ENCODE measurements at places on chromosomes 11 and 22.

DNA sequence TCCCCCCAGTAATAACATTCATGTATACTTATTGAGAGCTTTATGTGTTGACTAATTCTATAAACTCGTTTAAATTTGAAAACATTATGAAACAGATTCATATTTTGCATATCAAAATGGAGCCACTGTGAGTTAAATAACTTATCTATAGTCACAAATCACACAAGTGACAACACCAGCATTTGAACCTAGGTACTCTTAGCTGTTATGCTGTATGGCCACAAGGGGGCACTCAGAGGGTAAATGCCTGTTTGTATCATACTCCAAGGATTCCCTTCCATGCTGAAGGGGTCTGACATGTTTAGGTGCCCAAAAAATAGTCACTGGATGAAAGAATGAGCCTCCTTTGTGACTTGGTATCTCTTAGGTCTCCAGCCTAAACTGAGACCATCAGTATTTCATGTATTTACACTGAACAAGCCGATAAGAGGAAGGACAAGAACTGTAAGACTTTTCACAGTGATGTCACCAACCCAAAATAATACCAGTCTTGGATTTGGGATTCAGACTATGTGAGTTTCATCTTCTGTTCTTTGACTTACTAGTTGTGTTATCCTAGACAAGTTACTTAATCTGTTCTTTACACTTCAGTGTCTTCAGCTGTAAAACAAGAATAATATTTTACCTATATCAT is 12.2 kb upstream of the OR52D1 start:
- DNase-seq, result peak; percentile 66

DNA sequence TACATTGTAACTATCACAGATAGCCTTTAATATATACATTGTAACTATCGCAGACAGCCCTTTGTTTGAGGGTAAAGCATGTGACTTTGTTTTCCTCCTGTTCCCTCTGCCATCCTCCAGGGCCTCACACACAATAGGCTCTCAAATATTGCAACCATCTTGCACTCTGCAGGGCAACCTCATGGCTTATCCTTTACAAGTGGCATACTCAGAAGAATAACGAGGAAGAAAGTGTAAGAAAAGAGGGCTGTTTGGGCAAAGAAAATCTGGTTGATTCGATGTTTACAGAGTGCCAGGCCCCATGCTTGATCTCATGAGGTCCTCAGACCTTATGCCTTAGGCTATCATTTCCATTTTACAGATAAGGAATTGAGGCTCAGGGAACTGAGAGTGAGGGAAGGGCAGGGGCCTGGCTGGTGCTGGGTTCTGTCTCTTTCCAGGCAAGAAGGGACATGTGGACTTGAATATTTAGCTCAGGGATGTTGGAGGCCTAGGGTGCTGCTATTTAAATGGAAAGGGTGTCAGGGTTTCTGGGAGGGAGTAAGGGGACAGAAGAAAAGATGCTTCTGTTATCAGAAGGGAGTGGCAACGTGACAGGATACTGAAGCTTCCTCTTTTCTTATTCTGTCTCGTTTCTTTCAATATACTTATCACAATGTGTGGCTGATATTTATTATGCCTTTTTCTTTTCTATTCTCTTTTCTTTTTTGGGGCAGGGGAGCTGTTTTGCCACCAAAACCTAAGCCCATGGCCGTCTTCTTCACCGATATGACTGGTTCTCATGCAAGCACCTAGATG is 1.1 kb upstream of the SAMM50 start:
- no peak for DNase-seq

GRCh38 chr11:44813401-44813800 is 86.6 kb downstream of the TSPAN18 start:
- no peak for DNase-seq

- no peak for DNase-seq
Measured at GRCh38 chr11:47067401-47067800, 109.3 kb downstream of the ARFGAP2 start.

DNA sequence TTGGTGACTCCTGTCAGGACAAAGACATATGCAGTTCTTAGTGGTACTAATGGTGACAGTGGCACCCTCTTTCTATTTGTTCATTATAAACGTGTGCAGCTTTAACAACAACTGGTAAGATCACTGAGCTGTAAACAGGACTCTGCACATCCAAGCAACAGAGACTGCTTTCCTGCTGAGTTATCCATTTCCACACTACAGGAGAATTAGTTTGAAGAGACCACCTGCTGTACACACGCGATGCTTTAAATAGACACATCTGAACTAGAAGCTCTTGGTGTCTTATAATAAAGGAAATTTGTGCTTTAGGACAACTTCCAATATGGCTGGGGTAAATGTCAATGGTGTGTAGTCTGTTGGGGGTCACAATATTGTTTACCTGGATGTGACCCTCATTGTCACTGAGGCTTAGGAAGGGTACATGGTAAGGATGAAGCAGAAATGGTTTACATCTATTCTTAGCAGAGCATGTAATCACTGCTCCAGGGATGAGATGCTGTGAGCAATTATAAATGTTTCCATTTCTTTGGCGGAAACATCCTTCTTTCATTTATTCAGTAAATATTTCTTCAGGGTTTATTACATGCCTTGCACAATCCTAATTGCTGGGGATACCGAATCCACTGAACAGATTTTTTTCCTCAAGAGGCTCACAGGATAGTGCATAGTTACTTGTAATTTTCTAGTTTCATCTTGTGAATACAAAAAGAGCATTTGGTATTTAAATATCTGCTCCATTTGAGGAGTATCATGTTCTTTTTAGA is 354.0 kb upstream of the CCDC90B start:
- no peak for DNase-seq

DNA sequence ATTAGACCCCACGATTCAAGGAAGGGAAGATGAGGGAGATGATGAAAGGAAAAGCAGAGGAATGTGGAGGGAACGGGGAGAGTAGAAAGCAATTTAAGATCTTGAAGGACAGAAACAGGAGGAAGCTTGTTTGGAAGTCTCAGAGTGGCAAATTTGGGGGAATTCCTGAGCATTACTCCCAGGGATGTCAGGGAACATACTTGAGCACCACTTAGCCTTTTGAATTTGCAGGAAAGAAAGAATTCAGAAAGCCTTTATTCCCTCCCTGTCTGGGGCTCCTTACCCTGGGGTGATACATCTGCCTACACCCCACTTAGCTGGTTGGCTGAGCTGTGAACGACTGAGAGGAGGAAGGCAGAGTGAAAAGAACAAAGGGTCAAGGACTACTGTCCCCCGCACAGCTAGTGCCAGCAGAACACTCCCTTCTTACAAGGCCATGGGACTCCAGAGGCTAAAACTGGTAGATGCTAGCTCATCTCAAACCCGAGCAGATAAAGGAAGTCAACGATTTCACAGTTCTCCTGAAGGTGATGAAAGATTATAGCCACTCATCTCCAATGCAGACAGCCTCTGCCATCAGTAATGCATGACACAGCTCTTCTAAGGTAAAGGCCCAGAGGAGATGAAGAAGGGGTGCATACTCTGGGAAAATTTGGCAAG is 84.0 kb upstream of the AKIP1 start:
- DNase-seq, result no peak

- no peak for DNase-seq
Measured at GRCh38 chr11:123694551-123694950, 40.1 kb upstream of the SCN3B start.

DNA sequence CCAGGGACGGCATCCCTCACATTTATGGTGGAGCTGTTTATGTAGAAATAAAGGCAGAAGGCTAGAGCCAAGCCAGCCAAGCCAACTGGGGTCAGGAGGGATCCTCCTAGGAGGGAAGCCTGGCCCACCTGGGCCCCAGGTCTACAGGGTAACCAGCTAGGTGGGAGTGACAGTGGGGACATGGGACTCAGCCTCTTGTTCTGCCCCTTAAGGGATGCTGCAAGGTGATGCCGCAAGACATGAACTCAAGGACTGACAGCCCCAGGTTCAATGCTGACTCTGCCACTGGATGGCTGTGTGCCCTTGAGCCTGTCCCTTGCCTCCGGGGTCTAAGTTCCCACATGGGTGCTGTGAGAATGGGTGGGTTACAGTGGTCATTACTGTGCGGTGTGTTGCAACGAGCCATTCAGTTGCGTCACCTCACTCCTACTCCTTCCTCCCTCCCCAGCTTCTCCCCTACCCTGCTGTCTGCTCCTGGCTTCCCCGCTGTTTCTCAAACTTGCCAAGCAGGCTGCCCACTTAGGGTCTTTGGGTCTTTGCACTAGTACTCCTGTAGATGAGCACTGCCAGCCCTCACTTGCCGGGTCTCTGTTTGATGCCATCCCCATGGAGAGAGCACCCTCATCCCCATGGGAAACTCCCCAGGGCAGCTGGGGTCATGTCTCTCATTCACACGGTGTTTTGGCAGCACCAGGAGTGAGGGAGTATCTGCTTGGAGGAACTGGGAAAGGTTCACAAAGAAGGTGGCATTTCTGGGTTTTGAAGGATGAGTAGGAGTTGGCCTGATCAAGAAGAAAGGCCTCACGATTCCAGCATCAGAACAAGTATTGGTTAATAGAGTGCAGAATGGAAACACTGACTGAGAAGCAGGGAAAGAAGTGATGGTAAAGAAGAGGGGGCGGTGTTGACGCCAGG is 43.0 kb upstream of the RTL6 start:
- no peak for DNase-seq

DNA sequence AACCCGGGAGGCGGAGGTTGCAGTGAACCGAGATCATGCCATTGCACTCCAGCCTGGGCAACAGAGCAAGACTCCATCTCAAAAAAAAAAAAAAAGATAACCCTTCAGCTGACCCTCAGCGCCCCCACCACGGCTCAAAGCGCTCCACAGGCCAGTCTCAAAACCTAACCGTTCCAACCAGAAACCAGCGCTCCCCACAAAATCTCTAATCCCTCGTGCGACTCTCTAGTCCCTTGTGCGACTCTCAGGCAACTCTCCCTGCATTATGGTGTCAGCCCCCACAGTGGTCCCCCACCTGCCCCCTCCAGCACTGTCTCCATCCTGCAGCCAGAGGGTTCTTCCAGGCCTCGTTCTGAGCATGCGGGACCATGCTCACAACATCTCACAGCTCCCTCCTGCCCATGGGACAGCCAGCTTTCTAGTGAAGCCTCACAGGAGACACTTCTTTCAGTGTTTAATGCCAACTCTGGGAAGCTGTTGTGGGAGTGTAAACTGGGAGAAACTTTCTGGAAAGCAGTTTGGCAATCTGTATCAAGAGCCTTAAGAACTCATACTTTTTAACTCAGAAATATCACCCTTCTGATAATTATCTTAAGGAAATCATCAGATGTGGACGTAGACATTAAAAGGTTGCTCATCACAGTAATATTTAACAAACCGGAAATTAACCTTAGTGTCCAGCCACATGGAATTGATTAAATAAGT is 4.2 kb upstream of the RASGRP2 start:
- DNase-seq, result no peak

GRCh38 chr11:534396-535209 is 773 bp downstream of the HRAS start:
- no peak for DNase-seq

GRCh38 chr22:24707470-24707801 is 67.1 kb downstream of the PIWIL3 start:
- DNase-seq, result no peak
